ENCODE measurements at places on chromosomes 7 and 10.
A peak's percentile ranks its signal among the peaks of the same experiment; 100 is the strongest.

- no peak for DNase-seq
Measured at GRCh38 chr7:131288450-131288849, 39.2 kb upstream of the MKLN1 start.

DNA sequence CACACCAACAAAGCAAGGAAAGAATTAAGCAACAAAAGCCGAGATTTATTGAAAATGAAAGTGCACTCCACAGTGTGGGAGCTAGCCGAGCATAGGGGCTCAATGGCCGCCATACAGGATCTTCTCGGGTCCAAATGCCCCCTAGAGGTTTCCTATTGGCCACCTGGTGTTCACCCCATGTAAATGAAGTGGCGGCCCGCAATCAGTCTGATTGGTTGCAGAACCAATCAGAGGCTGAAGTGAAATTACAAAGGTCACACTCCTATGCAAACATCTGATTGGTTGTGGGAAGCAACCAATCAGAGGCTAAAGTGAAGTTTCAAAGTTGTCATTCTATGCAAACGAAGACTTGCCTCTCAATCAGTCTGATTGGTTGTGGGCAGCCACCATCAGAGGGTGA, 61.8 kb upstream of the SLC35B4 start:
- DNase-seq = no peak

DNA sequence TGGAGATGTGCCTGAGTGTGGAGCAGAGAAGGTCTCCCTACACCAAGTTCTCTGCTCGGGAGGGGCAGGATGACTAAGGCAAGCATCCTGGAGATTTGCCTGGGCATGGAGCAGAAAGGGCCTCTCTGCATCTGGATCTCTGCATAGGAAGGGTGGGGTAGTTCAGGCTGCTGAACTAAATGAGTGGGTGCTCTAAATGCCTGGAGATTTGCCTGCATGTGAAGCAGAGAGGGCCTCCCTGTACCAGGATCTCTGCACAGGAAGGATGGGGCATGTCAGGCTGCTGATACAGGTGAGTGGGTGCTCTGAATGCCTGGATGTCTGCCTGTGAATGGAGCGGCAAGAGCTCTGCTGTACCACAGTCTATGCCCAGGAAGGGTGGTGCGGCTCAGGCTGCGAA, 680.7 kb downstream of the SUGCT start:
- no peak for DNase-seq

DNA sequence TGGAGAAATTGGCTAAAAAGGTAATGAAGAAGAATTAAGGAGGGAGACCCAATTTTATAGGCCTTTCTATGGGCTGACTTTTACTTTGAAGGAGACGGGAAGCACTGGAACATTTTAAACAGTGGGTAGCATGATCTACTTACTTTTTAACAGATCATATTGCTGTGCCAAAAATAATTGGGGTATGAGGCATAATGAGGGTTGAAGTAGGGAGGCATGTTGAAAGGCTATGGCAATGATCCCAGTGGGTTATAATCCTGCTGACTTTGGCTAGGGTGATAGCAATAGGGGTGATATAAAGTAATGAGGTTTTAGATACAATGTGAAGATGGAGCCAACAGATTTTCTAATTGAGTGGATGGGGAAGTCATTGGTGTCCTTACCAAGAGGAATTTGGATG, 73.2 kb downstream of the GPR37 start:
- DNase-seq = no peak

DNA sequence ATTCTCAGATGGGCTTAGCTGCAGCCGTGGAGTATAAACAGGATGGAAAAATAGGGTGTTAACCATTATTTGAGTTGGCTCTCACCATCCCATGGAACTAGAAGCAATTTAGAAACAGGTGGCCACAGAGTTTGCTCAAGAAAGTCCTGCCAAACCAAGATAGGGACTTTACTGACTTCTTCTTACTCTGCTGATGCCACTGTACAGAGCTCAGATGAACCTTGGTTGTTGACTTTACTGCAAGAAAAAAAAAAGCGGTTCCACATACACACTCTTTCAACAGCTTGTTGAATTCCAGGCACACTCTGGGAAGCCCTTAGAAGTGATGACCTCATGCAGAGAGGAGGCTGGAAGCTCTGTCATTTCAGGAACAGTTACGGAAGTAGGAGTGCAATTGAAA, 753.4 kb downstream of the NRG3 start:
- no peak for DNase-seq

GRCh38 chr7:40680657-40681056, 545.9 kb downstream of the SUGCT start:
- no peak for DNase-seq

DNA sequence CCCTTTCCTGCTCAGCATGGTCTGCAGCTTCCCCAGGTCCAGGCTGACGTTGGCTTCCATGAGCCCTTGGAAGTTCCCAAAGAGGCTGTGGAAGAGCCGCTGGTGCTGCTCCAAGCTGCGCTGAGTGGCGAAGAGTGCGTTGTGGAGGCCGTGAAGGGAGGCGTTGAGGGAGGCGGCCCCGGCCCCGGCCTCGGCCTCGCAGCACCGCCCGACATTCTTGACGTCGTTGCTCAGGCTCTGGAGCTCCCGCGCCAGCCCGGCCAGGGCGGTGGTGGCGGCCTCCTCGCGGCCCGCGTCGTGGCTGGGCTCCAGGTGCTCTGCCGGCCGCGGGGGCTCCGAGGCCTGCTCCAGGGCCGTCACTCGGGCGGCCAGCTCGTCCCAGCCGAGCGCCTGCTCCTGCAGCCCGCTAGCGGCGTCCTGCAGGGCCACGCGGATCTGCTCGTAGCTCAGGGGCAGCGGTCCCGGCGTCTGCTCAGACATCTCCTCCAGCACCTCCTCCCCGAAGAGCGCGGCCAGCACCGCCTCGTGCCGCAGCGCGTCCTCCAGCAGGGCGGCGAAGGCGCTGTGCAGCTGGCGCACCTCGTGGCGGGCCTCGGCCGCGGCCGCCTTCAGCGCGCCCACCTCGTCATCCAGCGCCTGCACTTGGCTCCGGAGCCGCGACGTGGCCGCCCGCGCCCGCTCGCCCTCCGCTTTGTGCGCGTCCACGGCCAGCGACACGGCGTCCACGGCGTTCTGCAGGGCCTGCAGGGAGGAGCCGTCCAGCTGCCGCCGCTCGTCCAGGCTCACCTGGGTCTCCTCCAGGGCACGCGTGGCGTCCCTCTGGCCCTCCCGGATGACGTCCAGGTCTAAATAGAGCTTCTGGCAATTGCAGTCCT, 14.7 kb downstream of the MMRN2 start:
- no peak for DNase-seq

DNA sequence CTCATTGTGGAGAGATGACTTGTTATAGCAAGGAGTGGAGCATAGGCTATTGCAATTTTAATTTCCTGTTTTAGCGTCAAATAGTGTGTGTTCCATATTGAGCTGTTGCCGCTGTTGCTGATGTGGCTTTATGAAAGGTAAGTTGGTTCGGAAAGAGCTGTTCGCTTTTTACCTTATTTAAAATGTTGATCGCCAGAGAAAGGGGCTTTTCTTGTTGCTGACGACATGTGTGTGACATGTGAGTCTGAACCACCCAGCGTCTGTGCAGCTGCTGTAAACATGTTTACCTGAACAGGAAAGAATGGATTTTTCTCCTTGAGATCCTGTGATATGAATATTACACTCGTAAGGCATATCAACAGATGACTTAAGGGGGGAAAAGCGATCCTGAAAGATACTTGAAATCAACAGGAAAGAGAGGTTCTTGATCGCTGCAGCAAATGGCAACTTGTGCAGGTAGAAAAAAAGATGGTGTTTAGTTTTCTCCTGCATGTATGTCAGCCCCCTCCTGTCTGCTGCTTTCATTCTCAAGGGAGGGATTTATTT, 2.5 kb downstream of the ZEB1 start:
- DNase-seq = no peak

GRCh38 chr10:90227217-90227656, 525.8 kb downstream of the KIF20B start:
- DNase-seq = no peak

DNA sequence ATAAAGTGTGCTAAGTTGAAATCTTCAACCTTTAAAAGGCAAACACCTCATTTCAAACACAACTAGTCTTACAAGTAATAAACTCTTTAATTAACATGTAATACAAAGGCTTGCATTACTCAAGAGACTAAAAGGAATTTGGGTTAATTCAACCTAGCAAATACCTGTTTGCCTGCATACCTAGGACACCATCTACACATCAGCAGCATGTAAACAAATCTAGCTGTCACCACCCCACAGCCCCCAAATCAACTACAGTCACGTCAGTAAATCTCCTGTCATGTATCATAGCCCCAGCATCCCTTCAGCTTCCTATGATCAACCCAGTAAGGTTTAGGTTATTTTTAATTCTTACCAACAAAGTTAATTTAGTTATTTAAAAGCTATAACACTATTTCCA, 33.5 kb downstream of the ZNF800 start:
- DNase-seq = no peak

DNA sequence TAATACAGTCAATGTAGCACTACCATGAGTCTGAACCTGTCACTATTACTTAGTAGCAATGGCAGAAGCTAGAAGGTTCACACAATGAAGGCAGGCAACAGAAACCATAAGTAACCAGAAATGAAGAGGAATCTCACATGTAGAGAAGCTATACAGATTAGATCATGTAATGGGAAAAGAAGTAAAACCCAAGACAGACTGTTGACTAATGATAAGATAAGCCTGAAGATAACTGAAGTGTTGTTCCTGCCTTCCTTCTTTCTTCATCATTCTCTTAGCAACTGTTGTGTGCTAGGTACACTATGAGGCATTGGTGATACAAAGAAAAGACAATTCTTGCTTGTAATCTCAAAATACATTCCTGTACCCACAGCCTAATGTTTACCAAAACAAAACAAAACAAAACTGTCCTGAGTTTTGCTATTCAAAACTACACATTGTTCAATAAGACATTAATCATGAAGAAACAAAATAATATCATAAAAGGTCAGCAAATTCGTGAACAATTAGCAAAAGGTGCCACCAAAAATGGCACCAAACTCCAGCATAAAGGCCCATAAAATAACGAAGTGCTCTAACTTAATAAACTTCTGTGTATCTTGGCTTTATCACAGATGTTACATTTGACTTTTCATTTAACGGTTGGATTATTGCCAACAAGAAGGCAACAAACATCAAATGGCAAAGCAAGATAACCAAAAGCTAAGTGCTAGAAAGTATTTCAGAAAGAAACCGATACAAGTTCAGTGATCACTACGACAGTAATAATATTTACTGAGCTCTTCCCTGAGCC, 27.1 kb downstream of the ZNF800 start:
- DNase-seq = no peak

- peak; percentile 43 for DNase-seq
Measured at GRCh38 chr7:131692131-131692960, 135.9 kb upstream of the PODXL start.

DNA sequence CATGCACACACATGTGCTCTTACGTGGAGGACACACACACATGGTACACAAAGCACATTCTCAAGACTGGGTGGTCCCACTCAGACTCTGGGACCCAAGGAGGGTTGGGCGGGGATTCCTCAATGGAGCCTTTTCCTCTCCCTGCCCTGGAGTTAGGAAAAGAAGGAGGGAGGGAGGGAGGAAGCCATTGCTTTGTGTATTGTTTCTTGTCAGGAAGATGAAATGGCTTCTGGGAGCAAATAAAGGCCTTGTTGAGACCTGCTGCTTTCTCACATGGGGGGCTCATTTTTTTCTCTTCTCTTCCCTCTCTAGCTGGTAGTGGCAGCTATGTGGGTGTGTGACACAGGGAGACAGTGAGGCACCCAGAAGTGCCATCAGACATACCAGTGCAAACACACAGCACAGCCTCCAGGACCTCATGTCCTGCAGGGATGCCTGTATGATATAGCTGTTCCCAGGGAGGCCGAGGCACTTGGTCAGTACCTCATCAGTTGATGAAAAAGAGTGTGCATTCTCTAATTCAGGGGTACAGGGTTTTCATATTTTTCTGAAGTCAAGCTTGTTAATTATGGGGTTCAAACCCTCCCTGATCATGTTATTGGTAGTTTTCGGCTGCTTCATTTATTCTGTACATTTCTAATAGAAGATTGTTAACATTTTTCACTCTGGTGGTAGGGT, 5.7 kb downstream of the AQP1 start:
- no peak for DNase-seq

GRCh38 chr10:71426058-71426605, 29.4 kb downstream of the CDH23 start:
- DNase-seq = no peak

GRCh38 chr7:158955146-158955870, 99.0 kb downstream of the DYNC2I1 start:
- DNase-seq = no peak

DNA sequence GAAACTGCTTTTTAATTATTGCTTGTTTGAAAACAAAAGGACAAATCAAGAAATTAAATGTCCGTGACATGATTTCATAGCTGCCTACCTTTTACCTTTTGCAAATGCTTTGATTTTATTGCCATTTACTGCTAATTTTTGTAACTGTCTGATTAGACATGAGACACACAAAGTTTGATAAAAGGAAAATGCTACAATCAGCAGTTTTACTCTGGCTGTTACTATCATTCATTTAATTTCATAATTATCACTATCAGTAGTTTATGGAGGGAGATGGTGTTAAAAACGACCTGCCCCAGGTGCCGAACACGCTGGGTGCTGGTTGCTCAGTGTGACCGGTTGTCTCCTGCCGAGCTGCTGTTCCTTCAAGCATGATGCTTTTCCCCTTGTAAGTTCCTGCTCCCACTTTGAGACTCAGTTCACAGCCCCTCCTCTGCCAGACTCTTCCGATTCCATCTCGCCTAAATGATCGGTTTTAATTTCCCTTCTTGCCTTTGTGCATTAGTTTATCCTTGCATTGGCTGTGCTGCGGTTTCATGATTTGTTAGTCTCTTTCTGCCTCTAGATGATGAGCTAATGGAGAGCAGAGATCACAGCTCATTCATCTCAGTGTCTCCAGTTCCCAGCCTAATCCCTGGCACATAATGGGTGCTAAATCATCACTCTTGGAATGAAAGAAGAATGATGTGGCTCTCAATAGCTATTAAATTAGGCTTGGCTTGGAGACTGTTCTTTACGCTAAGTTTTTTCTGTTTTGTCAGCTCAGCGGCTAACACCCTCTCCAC, 110.6 kb downstream of the PFKFB3 start:
- no peak for DNase-seq

DNA sequence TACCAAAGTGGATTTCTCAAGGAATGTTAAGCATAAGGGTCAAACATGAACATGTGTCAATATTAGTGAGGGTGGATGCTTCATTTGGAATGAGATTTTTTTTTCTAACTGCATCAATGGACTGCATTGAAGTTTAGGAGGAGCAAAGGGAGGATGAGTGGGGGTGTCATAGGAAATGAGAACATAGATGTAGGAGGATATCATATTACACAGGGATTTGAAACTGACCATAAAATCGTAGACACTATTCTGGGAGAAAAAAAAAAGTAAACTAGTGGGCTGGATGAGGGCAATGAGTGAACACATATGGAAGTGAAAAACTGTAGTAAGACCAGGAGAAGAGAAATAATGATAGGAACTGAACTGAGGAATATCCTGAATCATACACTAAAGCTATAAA, 109.4 kb downstream of the SEMA3A start:
- DNase-seq = no peak

- DNase-seq = no peak
Measured at GRCh38 chr7:41758321-41758720, 55.4 kb upstream of the INHBA start.
